Spinal cord (tissue), 10 donors: ENCODE measurements at places on chromosomes 6 and 20. TPM values are rescaled to one million over a fixed set of nuclear protein-coding genes. Genes with fewer than 3 reads are reported as not detected.

PERP gene
- 7.3 TPM for total RNA-seq

GRM4 gene
- 2.8 TPM for total RNA-seq

ARHGAP40 gene
- not detected for total RNA-seq

CALHM4 gene
- total RNA-seq, result 0.22 TPM

DNA sequence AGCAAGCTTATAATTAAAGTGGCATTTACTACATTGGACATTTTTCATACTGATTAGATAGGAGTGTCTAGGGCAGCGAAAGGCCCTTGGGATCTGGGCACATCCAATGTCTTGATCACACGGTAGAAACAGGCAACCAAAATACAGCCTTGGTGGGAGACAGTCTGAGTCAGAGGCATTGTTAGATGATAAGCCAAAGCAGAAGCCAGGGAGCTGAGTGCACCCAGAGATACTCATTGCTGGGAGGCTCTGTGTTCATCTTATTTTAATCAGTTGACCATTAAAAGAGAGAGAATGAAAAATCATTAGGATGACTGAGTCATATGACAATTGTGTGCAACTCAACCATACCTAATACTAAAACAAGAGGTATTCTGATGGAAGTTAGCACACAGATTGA, 109.5 kb downstream of the LCA5 start:
- H3K4me3 ChIP-seq, result no peak overlapping the region
- H3K27ac ChIP-seq, result no peak overlapping the region
- H3K27me3 ChIP-seq, result no peaks in the 10 kb centered on the region
- no peaks in the 10 kb centered on the region for H3K4me1 ChIP-seq
